ENCODE measurements at places on chromosomes 7 and 10.

DNA sequence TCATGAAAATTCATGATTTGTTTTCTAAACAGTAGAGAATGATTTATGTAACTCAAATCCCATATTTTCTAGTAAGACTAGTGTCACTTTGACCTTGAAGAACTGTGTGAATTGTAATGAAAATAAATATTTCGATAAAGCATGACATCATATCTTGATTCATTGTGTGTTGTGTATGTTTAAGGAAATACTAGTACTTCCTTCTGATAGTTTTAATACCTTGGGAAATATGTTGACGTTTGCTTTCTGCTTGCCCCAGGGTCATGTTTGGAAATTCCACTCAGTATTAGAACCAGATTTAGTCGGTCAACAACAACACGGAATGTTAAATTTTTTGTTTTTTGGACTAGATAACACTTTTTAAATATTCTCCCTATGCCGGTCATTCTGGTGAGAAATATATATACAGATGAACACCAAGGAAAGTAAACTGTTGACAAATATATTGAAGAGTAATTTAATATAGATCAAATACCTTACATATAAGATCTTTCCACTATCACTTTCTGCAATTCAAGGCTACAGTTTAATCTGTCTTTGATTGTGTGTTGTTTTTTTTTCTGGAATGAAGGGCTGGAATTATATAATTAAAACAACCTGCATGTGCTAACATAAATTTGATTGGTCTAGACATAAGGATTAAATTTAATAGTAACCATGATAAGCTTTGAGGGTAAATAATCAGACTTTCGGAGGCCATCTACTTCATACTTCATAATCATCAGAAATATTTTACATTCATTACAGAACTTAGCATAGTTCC, 126.2 kb downstream of the MDFIC start:
- no peak for DNase-seq

DNA sequence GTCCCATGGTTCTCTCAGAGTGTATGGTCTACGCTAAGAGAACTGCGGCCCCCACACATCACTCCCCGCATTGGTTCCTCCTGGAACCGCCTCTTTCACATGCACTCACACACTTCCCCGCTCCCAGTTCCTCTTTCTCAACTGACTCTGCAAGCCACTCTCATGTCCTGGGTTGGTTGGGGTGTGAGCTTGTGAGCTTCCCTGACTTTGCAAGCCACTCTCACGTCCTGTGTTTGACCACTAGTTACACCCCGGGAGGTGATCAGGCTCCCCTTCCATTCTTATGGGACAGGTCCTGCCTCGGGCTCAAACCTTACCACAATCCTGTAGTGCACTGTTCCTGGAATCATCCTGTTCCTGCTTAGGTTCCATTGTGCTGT, 105.0 kb downstream of the TRIM24 start:
- no peak for DNase-seq

DNA sequence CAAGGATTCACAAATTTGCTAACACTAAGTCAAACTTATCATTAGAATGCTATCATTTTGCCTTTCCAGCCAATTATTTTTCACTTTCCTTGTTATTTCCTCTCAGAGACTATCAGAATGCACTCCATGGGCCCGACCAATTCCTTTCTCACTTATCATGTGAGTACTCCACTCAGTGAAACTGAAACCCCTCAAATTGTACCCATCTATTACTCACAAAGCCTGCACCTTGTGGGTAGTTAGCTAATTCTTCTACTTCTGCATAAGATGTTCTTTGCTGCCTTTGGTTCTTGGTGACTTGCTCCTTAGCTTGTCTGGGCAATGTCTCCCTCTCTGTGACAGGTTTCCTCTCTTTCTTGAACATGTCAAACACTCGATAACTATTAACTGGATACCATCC, 35.2 kb upstream of the MBL2 start:
- no peak for DNase-seq

DNA sequence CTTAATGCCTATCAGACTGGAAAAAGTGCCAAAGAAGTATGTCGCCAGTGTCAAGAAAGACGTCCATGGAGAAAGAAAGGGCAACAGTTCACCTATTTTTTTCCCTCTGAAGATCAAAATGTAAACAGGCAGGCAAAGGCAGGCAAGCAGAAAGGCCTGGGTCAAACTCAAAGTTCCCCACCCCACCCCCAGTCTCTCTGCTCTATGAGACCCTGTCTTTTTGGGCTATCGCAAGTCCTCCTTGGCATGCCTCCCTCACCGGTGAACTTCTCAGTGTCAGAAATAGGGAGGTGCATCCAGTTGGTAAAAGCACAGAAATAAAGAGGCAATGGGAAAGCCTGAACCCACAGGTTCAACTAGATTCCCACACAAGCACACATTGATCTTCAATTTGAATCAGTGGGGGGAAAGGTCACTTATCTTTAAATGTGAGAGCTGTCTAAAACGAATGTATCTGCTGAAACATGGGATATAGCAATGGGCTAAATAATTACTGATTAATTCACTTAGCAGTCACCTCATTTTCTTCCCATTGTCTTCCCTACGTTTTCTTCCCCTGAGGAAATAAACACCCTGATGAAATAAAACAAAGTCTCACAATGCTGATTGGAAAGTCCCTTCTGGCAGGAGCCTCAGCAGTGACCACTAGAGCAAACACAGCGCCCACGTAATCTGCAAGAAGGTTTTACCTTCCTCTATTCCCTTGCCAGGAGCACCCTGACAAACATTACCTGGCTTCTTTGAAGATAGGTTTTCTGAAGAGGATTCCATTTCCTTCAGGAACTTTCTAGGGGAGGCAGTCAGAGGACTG, 31.1 kb downstream of the JAZF1 start:
- DNase-seq = peak; percentile 10

DNA sequence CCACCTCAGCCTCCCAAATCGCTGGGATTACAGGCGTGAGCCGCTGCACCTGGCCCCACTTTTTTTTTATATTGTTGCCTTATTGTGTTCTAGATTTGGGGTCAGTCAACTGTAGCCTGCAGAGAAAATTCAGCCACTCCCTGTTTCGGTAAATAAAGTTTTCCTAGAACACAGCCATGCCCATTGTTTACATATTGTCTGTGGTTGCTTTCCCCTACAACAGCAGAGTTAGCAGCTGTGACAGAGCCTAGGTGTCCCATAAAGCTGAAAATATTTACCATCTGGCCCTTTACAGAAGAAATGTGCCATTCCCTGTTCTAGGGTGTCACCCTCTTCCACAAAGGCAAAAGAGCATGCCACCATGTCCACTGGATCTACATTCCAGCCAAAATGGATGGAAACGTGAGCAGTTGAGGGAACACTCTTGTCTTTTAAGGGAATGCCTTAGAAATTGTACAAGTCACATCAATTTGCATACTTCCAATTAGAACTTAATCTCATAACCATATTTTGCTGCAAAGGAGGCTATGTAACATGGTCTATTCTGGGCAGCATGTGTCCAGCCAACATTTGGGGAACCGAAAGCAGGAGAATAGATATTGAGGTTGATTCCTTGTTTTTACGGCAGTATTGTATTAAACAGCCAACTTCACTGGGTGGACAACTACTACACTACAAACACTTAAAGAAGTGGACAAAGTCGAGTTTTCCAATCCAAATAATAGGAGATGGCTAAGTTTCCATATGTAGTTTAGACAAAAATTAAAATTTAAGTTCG, 11.0 kb upstream of the BLVRA start:
- no peak for DNase-seq

- DNase-seq = no peak
Measured at GRCh38 chr10:51653025-51653424, 46.4 kb downstream of the CSTF2T start.

- DNase-seq = no peak
Measured at GRCh38 chr10:92913973-92914372, 65.7 kb downstream of the EXOC6 start.

DNA sequence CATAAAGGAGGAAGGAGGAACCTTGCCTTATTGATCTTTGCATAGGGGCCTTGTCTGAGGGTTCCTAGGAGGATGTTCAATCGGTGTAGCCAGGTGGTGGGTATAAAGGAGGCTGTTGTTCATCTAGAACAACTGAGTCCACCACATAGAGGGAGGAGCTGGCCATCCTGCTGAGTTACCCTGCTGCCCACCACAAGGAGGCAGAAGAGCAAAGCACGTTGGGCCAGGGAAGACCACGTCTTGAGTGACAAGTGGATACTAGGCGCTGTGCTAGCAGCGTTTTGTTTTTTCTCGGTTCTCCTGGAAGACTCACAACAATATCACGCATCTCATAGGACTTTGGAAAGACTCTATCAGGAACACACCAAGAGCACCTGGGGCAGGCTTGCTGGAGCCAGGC, 20.0 kb downstream of the FOXI2 start:
- no peak for DNase-seq

DNA sequence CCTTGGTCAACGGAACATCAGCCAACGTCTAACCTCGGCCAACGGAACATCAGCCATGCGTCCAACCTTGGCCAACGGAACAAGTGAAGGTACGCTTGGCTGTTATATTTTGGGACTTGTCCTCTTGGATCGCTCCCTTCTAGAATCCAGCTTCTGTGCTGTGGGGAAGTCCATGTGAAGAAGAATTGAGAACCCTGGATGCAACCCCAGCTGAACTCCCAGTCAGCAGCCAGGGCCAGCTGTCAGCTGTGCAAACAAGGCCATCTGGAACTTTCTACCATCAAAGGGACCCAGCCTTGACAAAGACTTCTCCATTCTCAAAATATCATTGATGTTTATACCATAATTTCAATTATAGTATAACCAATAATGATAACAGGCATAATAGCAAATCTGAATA, 43.3 kb upstream of the ITGA8 start:
- DNase-seq = no peak

- no peak for DNase-seq
Measured at GRCh38 chr7:44071726-44072363, 6.5 kb upstream of the PGAM2 start.

- DNase-seq = no peak
Measured at GRCh38 chr7:39588416-39588815, 22.2 kb downstream of the YAE1 start.

DNA sequence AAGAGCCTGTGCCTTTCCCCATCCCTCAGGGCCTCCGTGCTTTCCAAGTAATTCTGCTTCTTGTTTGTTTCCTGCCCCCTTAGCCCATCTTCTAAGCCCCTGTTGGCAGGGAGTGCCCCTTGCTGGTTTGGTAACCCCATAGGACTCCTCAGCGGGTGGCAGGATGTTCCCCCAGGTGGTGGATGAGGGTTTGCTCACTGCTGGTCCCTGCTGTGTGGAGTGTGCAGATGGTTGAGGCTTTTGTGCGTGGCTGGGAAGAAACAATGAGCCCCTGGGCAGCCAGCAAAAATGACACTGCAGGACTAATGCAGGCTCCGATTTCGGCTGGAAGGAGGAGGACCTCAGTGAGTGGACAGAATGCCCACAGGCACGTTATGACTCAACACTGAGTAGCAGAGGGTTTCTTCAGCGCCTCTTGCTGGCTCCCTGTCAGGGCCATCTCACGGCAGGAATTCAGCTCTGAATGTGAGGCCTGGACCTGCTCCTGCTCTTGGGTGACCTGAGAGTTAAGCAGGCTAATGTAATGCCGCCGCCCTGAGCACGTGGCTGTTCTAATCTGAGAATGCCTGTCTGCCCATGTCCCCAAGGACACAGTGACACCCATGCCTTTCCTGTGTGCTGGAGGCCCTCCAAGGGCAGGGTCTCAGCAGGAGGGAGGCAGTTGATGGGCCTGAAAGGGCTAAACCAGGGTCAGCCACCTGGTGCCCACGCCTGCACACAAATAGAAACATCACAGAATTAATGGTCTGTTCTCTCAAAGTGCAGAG, 16.6 kb downstream of the BAG3 start:
- no peak for DNase-seq

- no peak for DNase-seq
Measured at GRCh38 chr7:95989301-95989700, 216.9 kb downstream of the DYNC1I1 start.

GRCh38 chr10:75469006-75469616, 37.7 kb downstream of the LRMDA start:
- DNase-seq = no peak

- DNase-seq = no peak
Measured at GRCh38 chr10:68870545-68871104, 30.5 kb upstream of the DDX50 start.

DNA sequence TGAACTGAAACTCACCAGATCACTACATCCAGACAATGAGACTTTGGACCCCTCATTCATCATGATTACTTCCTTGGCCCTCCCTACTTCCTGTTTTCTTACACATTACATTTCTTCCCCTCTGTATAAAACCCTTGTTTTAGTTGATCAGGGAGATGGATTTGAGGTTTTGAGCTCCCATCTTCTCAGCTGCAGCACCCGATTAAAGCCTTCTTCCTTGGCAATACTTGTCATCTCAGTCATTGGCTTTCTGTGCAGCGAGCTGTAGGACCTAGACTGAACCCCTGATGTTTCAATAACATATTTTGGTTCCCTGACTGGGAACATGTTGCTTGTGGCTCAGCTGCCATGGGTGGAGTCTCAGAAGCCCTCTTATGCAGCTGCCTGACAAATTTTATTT, 33.1 kb downstream of the NOLC1 start:
- no peak for DNase-seq

DNA sequence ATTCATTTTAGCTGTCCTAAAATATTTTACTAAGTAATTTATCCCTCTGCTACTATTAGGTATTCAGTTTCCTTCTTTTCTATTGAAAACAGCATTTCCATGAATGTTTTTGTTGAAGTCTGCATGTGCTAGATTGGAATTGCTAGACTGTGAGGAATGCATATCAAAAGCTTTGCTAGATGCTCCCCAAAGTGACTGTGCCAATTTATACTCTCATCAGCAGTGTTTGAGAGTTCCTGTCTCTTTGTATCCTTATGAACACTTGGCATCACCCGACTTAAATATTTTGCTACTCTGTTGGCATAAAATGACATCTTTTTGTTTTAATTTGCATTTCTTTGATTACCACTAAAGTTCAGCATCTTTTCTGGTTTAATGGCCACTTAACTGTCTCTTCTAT, 45.0 kb upstream of the PRR15 start:
- no peak for DNase-seq

DNA sequence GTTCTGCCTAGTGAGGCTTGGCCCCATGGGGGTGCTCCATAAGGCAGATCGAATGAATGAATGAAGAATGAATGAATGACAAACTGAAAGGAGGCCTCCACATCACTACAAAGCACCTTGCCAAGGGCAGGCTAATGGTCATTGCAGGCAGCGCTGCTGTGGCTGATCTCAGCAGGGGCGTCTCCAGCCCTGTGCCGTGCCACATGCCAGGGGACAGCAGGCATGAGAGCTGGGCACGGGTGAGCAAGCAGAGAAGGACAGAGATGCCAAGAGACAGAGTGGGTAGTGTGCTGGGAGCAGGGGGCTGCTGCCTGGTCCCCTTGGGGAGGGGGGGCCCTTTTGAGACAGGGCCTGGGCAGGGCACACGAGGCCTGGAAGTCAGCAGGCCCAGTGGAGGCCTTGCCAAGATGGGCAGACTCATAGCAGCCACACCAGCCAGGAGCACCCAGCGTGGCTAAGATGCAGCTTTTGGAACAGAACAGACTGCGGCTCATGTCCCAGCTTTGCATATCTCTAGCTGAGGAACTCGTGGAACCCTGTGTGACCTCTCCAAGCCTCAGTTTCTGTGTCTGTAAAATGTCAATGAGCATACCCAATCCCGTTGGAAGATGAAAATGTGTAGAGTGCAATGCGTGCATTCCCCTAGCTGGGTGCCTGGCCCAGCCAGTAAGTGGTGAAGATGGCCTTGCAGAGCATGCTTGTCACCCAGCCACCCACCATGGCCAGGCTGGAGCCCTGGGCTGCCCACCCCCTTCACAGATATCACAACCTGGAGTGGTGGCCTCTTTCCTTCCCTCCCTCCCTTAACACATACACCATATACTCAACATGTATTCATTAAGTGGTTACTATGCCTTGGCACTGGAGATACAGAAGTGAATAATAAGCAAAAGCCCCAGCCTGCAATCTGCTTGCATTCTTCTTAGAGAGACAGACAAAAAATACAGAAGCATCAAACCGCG, 61.1 kb upstream of the LRRC18 start:
- DNase-seq = no peak

Data from GM13977 (cell line).